Cardiac fibroblast (primary cell): ENCODE measurements at places on chromosomes 5 and 9.

DNA sequence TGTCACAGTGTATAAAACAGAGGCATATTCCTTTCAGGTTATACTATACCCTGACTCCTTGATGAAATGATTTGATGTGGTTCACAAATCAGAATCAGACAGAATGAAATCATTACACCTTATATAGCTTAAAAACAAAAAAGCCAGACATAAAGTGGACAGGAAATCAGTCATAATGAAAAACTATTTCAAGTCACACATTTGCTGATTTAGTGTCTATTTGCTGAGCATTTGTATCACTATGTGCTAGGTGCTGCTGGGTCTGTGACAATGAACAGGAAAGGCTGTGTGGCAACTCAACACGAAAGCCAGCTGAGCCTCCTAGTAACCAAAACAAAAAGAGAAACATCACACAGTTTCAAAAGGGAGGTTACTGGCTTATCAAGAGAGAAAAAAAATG lies 194.0 kb downstream of the EFNA5 start:
- peak; percentile 77 for DNase-seq

GRCh38 chr5:65198456-65199120 lies 283.1 kb downstream of the ADAMTS6 start:
- DNase-seq, result peak; percentile 83

- peak; percentile 9 for DNase-seq
Observed at GRCh38 chr5:130692770-130693169, 472.3 kb downstream of the HINT1 start.

DNA sequence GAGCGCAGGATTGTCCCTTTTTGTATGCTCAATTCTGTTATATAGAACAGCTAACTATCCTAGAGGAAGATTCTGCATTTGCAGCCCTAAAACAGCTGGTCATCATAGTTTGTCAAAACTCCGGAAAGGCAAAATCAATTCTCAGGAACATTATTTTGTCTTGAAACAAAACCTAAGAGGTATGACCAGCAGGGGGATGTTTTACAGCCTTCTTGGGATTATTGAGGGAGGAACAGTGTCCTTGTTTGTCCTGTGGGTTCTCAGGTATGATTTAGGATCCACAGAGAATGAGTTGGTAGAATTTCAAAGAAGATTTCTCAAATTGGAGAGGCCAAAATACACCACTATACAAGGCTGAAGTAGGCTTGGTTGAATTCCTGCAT lies 136.4 kb downstream of the ZSWIM6 start:
- DNase-seq, result peak; percentile 5

DNA sequence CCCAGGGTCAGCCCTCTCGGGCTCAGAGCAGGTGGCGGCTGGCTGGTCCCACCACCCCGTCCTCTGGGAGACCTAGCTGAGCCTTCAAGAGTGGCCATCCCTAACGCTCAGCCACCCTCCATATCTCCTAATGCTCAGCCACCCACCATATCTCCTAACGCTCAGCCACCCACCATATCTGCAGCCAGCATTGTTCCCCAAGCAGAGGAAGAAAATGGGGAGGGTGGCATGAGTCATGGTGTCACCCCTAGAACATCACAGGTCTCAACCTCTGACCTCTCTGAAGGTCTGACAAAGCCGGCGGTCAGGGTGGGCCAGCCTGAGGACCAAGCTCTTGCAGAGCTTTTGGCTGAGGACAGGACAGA lies 14.7 kb downstream of the LHX3 start:
- DNase-seq, result no peak

DNA sequence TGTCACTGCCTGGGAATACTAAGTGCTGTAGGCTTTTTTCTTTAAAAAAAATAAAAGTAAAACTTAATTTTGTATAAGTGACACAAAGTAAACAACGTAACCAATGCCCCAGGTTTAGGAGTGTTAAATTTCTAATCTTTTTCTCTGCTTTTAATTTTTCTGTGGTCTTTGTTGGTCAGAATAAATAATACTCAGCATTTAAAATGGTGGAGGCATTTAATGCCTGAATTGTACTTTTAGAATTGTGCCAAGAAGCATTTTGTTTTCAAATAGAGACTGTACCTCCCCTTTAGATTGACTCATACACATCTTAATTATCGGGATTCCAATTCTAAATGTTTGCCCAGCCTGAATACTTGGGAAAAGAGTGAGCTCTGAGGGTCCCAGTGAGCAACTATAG lies 1.6 kb downstream of the DMXL1 start:
- no peak for DNase-seq

DNA sequence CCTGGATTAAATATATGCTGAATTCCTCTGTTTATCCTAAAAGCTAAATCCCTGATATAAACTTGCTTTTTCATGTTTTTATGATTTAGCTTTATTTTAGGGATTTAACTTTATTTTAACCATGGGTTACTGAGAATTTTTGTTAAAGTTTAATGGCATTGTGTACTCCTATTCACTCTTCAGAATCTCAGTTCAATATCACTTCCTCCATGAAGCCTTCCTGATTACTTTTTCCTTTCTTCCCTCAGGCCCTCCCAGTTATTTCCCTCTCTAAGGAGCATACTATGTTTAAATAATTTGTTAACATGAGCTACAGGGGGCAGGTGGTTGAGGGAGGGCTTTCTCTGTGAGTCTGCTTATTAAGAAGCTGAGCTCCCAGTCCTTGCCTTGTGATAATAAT lies 149.9 kb downstream of the MTX3 start:
- DNase-seq, result no peak

DNA sequence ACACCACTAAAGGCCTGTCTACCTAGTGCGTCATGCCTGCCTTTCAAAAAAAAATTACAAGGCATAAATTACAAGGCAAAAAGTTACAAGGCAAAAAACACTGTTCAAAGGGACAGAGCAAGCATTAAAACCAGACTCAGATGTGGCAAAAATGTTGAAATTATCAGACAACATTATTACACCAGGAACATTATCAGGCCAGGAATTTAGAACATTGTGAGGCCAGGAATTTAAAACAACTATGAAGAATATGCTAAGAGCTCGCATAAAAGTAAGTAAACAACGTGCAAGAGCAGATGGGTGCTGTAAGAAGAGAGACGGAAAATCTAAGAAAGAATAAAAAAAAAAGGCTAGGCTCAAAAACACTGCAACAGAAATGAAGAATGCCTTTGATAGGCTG lies 18.2 kb upstream of the MLANA start:
- peak; percentile 53 for DNase-seq

DNA sequence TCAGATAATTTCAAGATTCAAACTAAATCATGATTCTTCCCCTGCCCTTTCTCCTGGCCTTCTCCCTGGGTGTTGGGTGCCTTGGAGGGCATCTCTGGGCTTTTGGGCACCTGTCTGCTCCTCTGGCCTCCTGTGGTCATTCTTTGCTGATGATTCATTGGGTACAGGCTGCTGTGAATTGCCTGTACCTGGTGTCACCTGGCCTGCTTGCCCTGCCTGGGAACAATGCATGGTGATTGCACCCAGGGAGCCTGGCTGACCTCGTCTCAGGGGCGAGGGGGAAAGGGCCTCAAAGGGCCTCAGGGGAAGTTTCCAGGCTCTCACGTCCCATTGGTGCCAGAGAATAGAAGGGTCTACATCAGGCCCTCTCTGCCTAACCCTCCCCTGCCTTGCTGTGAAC lies 20.1 kb upstream of the CKMT2 start:
- DNase-seq, result no peak

- DNase-seq, result peak; percentile 53
Observed at GRCh38 chr5:53429706-53430105, 50.7 kb upstream of the FST start.

DNA sequence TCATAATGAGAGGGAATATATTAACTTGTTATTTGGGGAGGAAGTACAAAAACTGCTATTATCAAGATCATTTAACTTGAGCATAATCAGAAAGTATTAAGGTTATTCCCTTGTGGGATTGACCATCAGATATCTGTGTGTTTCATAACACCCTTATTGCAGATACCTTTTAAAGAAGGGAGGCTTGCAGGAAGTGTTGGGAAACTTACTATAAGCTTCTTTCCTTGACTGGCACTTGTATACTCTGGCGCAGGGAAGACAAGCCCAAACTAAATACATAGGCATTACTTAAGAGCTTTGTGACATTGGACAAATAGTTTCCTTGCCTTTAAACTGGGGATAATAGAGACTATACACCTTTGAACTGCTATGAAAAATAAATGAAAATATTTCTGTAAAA lies 50.9 kb downstream of the PIK3R1 start:
- DNase-seq, result peak; percentile 26

GRCh38 chr5:115319007-115319406 lies 22.6 kb upstream of the CCDC112 start:
- no peak for DNase-seq

GRCh38 chr5:127801751-127802476 lies 98.7 kb downstream of the CCDC192 start:
- DNase-seq, result peak; percentile 89

- no peak for DNase-seq
Observed at GRCh38 chr9:118761016-118761790, 608.0 kb downstream of the BRINP1 start.

DNA sequence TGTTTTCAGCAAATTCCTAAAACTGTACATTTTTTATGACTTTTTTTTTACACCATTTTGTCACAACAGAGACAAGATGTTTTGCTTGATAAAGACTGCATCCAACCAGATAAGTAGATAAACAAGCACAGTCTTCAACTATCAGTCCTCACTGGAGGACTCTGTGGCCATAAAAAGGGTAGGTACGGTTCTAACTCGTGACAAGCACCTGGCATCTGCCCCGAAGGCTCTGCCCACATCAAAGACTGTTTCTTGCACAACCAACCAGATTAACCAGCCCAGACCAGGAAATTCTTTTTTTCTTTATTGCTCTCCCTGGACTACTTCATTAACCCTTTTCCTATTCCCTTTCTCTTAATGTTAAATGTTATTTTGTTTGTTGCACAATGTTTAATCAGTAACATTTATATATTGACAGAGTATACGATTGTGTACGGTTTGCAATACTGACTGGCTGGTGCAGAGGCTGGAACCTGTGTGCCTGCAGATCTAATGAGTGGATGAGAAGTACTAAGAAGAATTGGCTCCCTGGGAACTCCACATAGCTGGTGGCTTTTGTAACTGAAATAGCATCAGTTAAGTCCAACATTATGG lies 74.1 kb downstream of the SERINC5 start:
- DNase-seq, result peak; percentile 41

DNA sequence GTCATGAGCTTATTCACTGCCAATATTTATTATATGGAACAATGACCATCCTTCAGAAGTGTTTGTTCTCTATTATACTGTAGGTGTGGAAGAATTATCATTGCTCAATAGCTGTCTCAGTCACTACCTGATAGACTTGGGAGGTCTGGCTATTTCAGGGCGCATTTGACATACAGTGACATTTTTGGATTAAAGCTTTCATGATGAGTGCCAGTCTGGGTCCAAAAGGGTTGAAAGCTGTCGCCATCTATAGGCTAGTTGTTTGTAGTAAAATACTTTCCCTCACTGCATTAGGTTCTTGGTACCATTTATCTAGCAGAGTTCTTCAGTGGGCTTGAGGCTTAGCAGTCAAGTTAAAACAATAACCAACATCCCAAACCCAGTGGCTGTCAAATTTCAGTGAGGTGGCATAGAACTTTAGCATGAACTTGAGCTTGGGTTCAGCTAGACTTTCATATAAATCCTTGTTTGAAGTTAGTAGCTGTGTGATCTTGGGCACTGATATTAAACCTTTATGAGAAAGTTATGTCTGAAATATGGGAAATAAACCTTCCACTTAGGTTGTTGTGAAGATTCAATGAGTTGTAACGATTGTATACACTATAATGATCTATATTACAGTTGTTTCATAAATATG lies 110.5 kb upstream of the CDKN2B start:
- peak; percentile 68 for DNase-seq

DNA sequence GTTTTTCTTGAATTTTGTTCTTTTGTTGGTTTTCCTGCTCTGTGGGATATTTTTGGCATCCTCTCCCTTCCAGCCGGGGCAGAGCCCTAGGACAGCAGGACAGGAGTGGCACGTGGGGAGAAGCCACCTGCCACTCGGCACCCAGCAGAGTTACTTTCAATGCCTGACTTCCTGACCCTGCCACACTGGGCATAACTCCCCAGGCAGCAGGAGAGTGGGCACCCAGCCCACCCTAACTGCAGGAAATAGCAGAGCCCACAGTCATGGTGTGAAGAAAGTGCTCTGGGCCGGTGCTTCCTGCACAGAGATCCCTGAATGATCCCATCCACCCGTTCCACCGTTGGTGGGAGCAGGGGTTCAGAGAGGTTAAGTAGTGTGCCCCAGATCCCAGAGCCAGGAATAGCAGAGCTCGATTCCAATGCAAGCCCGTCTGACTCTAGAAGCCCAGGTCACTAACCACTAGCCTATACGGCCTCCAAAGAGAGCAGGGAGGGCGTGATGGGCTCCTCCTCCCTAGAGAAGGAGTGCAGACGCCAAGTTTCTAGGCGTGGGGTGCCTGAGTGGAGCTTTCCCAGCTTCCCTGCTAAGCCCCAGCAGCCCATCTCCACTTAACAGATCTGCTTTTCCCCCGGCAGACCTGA lies 8.1 kb upstream of the NUP214 start:
- DNase-seq, result peak; percentile 15

- no peak for DNase-seq
Observed at GRCh38 chr5:88518131-88519016, 249.7 kb upstream of the TMEM161B start.

GRCh38 chr9:129079829-129080228 lies 1.1 kb upstream of the DOLPP1 start:
- DNase-seq, result no peak

GRCh38 chr9:638152-638551 lies 203.3 kb upstream of the DMRT1 start:
- no peak for DNase-seq

- no peak for DNase-seq
Observed at GRCh38 chr5:6473284-6473683, 24.6 kb downstream of the UBE2QL1 start.
